CD14-positive monocyte (primary cell): ENCODE measurements at places on chromosomes 7 and 10. TPM values are rescaled to one million over a fixed set of nuclear protein-coding genes. Genes with fewer than 3 reads are reported as not detected.

DNA sequence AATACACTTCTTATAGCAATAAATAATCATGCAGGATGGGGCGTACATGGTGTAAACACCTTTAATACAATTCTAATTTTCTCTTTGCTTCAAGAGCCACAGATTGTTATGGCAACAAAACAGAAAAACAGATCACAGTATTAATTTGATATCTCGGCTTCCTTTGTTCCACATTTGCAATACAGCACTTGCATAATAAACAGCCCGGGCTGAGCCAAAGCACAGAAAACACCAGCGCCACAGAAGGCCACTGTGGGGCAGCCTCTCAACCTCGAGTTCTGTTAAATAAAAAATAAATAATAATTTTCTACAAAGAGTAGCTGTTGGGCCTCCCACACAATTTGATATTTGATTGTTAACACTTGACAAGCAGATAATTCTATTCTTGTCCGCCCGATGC lies 255.9 kb downstream of the USP6NL start:
- no peak for DNase-seq

DNA sequence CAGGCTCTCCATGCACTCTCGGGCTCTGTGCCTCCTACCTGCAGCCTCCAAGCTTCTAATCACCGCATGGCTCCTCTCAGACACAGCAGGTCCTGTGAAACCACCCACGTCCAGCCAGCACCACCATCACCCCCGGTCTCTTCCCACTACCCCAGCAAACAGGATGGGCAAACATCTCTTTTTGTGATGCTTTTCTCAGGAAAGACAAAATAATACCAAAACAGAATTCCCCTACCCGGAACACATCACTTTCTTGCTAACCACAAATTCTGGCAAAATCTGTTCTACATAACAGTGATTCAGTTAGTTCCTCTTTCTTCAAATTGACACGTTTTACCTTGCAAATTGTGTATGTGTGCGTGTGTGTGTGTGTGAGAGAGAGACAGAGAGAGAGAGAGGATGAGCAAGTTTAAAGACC lies 6.5 kb downstream of the SNX8 start:
- peak; percentile 58 for DNase-seq

The ACTL6B gene
- polyA plus RNA-seq, result not detected in 2 replicates

GRCh38 chr10:79249186-79250121 lies 97.8 kb upstream of the PPIF start:
- no peak for DNase-seq

The UCMA gene
- not detected for polyA plus RNA-seq

DNA sequence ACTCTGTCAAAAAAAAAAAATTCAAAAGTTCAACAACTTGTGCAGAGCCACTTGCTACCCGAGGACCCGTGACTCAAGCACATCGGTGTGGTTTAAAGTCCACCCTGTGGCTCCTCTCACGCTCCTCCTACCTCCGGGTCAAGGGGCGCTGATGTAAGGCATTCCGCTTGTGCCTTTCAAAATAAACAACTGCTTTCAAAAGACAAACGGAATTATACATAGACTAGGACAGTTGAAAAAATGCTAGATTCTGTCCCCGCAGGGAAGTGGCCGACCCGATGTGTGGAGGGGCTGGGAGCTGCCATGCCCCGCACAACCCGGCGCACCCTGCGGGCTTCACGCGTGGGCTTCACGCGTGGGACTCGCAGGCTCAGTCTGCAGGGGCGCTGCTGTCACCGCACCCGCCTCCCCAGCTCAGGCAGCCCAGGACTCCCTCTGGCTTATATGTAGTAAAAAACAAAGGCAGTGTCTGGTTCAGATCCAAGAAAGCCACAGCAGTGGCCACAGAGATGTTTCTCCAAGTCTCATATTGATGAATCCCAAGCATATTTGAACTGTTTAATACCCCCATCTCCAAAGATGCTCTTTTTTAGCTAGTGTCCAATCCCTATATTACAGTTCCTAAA lies 239.7 kb upstream of the INHBA start:
- no peak for DNase-seq

GRCh38 chr10:120428754-120429153 lies 28.3 kb upstream of the PLPP4 start:
- no peak for DNase-seq

- DNase-seq, result peak; percentile 36
These were observed 63.4 kb downstream of the CSGALNACT2 start for GRCh38 chr10:43201545-43202131.

The TPK1 gene
- polyA plus RNA-seq, result 33.8 TPM

GRCh38 chr7:124603066-124603465 lies 162.5 kb downstream of the GPR37 start:
- no peak for DNase-seq

GRCh38 chr10:123024540-123024939 lies 15.7 kb downstream of the ACADSB start:
- DNase-seq, result no peak

- no peak for DNase-seq
These were observed 139.7 kb upstream of the PTER start for GRCh38 chr10:16297069-16297468.

DNA sequence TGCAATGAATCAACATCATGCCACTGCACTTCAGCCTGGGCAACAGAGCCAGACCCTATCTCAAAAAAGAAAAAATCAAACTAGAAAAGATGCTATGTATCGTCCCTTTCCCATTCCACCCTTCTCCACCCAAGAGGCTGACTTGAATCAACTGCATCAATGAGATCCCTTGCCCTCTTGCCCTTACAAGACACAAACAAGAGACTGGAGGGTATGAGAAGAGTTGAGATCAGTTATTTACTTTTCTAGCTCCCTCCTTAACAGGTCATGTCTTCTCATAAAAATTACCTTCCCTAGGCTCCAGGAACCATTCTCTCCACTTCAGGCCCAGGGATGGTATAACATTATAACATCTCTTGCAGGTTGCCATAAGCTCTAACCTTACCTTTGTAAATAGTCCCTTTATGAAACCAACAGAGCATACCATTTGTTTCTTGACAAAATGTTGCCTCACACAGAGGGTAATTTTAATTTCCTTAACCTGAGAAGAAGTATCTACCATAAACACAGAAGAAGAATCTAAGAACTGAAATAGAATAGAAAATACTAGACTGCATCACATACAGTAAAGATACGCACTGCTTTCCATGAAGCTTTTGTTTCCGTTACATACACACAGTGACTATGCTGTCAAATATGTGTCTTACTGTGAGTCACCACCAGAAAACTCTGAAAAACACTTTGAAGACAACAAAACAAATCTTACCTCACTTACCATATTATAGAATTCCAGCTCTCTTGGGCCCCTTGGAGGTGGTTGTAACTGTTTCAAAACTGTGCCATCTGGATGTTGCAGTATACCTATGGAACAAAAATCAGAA lies 30.5 kb downstream of the IPMK start:
- DNase-seq, result no peak

DNA sequence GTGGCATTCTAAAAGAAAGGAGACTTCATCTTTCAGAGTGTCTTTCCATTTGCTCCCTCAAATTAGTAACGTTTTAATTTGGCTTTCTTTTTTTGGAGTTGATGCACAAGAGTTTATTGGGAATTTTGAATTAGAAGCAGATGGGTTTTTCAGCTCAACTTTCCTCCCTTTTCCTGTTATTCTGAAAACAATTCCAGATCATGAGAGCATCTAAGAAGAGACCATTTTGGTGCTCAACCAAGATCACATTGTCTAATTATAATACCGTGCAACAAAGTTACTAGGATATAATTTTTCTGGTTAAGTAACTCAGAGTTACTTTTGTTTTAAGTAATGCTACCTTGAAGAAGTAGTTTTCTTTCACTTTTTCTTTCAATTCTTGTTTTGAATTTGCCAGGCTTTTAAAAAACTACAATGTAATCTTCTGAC lies 396.6 kb upstream of the KLF6 start:
- DNase-seq, result no peak

DNA sequence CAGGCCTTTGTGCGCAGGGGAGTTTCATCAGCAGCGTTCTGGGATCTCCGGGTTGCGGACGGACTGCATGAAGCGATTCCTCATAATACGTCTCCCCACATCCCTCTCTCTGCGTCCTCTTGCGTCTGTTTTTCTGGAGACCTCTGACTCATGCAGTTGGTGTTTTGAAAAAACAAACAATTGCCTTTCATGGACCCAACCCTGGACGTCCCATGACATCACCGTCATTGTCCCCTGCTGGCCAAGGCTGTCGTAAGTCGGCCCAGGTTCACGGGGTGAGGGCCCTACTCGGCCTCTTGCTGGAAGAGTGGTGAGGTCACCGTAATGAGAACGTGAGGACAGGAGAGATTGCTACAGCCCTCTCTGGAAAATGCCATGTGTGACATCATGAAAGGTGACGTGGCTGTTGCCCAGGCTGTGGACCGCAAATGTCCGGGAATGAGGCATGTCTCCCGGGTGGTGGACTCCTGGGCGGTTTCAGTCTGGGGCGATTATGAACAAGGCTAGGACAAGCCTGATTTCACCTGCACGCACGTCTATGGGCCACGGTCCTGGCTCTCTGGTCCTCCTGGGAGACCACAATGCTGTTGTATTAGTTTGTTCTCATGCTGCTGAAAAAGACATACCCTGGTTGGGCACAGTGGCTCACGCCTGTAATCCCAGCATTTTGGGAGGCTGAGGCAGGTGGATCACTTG lies 9.8 kb upstream of the MAFK start:
- DNase-seq, result no peak

The PTPRZ1 gene
- polyA plus RNA-seq, result not detected in 2 replicates

DNA sequence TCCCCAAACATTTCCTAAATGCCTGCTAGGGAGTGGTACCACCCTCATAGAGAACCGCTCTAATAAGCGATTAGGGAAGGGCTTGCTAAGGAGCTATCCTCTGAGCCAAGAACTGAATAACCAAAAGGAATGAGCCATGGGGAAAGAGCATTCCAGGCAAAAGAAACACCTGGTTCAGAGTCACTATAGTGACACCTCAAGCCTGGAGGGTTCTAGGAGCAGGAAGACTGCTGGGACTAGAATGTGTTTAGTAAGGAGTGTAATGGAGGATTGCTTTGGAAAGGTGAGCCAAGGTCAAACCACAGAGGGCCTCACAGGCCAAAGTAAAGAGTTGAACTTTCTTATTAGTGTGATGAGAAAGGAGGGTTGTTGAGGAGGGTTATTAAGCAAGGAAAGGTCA lies 38.7 kb upstream of the NRBF2 start:
- no peak for DNase-seq

DNA sequence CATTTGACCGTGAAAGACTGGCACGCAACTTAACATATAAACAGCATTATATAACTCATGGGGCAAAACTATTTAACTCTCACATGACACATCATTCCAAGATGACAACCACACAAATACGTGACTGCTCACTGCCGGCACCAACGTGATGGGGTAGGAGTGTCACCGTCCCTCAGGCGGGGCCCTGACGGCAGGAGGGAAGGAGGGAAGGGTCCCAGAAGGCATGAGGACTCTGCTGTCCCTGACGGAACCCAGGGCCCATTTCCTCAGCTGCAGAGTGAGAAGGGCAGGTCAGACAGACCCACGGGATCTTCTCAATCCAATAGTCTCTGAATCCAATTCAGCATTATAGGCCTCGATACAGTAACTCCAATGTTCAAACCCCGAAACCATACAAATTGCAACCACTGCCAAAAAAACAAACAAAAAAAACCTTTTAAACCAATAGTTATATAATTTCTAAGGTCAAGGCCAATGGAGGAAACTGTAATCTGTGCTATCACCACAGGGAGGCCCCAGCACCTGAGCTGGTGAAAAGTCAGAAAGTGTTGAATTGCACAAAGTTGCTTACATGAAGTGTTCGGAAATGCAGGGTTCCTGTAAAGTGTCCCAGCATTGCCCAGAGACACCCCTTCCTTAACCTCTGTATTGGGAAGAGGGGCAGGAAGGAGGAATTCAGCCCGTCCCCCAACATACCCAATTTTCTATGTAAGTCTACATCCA lies 137.4 kb downstream of the TNS3 start:
- DNase-seq, result no peak

GRCh38 chr7:68015122-68015977 lies 1018.7 kb downstream of the TYW1 start:
- no peak for DNase-seq

The TDRD1 gene
- polyA plus RNA-seq, result not detected

The WDR11 gene
- polyA plus RNA-seq, result 23.2 and 68.0 TPM in 2 replicates

The CAMK2B gene
- polyA plus RNA-seq, result not detected

DNA sequence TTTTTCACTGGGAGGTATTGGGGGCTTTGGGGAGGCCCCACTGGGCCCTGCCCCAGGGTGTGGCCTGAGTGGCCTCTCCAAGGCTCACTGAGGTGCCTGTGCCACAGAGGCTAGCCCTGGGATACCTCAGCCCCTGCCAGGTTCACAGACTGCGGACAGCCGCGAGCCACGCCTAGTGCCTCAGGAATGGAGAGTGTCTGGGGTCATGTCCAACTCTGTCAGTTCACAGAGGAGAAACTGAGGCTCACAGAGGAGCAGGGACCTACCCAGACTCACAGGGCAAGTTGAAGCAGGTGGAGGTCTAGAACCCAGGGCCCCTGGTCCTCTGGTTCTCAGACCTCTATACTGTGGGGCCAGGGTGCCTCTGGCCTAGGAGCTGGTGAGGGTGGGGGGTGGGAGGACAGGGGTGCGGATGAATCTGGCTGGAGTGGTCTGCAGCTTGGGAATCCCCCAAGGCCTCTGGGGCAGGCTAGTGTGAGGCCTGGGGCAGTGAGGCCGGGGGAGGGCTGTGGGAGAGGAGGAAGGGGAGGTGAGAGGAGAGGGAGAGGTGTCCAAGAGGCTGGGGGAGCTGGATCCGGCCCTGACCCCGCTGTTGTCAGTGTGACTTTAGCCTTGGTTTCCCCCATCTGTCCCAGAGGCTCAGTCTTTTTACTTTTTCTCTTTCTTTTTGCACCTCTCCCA lies 20.0 kb downstream of the NEURL1 start:
- no peak for DNase-seq

The CALML3 gene
- not detected in 2 replicates for polyA plus RNA-seq

- DNase-seq, result no peak
These were observed 6.1 kb downstream of the STK32C start for GRCh38 chr10:132301371-132302330.

DNA sequence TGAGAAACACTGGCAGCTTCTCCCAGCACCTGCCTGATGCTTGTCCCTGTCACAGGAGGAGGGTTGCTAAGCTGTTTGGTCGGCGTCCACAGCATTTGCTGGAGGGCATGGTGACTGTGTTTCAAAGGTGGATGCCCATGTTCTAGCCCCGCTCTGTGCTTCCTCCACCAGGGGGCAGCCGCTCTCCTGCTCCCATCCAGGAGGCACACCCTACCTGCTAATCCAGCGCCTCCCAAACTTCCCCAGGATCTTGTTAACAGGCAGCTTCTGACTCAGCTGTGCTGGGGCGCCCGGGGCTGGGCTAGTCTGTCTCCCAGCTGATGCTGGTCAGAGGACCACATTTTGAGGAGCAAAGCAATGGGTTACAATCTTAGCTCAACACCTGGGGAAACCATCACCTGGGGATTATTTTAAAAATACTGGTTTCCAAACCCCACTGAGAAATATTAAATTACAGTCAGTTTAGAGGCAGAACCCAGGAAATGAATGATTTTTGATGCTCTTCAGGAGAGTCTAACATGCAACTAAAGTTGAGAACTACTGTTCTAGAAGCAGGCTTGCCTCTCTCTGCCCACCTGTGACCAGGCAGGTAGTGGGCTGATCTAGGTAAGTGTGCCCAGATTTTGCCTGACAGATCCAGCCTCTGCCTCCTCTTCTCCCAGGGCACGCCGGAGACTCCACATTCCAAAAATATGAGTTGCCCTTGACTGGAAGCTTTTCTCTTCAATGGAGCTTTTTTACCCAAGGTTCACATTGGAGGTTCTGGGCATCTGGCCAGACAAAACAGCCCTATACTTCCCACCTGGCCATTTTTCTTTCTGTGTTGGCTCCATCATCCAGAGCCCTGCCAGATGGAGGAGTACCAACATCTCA lies 92.7 kb upstream of the GPR26 start:
- DNase-seq, result peak; percentile 2
